GM13976 (cell line): ENCODE measurements at places on chromosomes 11 and 22.

GRCh38 chr11:68167474-68167873 lies 45.6 kb downstream of the KMT5B start:
- DNase-seq: no peak

DNA sequence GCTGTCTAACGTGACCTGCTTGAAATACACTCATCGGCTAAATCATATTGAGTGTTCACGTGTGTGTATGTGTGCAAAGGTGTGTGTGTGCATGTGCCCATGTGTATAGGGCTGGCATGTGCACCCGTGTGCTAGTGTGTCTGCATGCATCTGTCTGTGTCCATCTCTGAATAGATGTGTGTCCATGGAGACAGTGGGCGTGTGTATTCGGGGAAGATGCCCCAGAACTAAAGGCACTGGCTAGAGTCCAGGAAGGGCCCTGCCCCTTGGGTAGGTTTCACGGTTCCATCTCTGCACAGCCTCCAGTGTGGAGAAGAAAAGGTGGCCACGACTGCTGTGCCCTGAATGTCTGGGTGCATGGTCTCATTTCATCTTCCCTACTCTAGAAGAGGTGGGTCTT lies 220.3 kb downstream of the MN1 start:
- DNase-seq: no peak

GRCh38 chr11:94424011-94424410 lies 22.8 kb upstream of the GPR83 start:
- no peak for DNase-seq

DNA sequence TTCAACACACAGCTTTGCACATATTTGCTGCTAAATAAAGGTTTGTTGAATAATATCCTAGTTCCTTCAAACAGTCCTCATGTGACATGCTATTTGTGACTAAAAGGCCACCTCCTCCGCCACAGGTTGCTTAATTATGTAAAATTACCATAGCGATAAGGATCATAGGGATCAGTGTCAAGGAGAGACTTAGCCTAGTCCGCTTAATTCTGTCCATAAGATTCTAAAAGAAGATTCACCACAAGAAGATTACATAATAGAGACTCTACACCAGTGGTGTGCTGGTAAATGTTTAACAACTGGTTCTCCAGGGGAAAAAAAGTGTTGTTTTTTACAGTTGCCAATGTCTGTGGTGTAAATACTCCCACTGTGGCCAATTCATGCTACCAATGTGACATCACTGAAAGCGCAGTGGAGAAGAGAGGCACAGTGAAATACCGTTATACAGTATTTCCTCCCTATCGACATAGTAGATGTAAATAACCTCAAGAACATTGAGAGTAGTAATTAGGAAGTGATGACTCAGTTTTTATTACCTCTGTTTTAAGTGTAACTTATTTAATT lies 4.2 kb upstream of the CHRDL2 start:
- DNase-seq: no peak

- DNase-seq: no peak
Observed at GRCh38 chr11:130849215-130849568, 67.1 kb downstream of the SNX19 start.
